Hypothalamus (tissue), 51 donors: ENCODE measurements at places on chromosomes 12 and 14.

GRCh38 chr12:31362115-31362758 lies 36.3 kb upstream of the SINHCAF start:
- no peak for DNase-seq

DNA sequence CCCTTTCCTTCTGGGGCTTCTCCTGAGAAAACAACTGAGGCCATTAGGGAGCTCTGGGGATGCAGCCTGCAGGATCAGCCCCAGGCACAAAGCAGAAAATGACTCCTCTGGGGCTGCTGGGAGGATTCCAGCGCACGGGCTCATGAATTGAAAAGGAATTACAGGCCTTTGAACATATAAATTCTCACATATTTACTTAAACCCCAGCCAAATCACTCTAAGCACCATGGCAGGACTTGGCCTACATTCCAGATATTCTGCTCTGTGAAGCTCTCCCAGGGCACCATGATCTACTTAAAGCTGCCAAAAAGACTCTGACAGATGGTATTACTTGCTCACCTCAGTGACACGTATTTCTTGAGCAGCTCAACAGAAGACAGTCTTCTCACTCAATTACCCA lies 87.2 kb downstream of the ZFC3H1 start:
- no peak for DNase-seq

DNA sequence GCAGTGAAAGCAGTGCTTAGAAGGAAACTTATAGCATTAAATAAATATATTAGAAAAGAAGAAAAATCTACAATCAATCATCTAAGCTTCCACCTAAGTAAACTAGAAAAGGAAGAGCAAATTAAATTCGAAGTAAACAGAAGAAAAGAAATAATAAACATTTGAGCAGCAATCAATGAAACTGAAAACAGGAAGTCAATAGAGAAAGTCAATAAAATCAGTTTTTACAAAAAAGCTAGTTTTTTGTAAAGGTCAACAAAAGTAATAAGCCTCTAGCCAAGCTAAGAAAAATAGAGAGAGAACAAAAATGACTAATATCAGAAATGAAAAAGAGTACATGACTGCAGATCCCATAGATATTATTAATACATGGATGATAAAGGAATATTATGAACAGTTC lies 34.2 kb upstream of the KTN1 start:
- DNase-seq, result no peak

- DNase-seq, result no peak
These were observed 10.8 kb upstream of the RBMS2 start for GRCh38 chr12:56510786-56511185.

GRCh38 chr12:39047539-39048262 lies 142.3 kb upstream of the CPNE8 start:
- DNase-seq, result no peak

DNA sequence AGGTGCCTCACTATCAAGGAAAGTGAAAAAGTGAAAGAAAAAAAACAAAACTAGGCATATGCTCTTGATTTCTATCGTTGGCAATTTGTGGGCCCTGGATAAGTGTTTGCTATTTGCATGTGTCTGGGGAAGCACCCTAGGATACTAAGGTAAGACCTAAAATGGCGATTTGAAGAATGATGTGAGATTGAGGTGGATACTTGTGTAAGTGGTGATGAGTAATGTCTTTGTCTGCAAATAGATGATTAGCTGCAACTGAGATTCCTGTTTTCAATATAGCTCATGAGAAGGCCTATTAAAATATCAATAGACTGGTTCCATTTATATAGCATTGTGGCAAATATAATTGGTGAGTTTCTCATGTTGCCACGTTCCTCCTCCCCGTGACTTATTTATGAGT lies 261.7 kb downstream of the NEDD1 start:
- DNase-seq, result no peak

DNA sequence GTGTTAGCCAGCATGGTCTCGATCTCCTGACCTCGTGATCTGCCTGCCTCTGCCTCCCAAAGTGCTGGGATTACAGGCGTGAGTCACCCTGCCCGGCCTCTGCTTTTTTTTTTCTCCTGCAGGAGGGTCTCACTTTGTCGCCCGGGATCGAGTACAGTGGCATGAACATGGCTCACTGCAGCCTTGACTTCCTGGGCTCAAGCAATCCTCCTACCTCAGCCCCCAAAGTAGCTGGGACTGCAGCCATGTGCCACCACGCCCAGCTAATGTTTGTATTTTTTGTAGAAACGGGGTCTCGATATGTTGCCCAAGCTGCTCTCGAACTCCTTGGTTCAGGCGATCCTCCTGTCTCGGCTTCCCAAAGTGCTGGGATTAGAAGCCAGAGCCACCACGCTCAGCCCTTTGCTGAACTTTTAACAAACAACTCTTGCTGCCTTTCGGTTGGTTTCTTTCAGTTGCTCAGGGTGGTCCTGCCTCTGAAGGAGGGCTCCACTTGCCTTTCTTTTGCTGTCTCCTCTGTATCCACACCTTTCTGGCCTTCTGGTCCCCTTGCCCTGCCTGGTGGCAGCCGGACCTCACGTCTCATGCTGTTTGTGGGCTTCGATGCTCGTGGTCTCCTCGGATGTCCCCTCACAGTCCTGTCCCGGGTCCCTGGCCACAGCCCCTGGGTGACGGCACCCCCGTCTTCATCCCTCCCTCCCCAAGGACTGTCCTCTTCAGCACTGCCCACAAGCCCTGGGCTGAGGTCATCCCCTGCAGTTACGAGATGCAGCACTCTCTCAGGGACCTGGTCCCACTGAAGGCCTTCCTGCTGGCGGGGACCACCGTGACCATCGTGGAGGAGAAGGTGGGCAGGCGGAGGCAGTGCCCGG lies 3.8 kb upstream of the B3GNT4 start:
- no peak for DNase-seq

DNA sequence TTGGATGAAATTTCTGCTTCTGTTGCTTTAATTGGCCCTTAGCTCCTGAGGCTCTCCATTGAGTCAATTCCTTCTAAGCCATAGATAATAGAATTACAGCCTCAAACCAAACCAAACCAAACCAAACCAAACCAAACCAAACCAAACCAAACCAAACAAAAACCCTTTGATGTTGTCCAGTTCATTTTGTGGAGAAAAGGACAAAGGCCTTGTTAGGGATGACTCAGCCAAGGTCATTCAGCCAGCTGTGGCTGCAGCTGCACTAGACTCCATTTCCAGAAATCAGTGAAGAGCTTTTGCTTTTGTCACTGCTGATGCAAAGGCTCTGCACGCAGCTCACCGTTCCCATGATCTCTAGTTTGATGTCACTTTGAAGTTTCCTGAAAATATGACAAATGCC lies 82.2 kb upstream of the RMST start:
- DNase-seq, result no peak

DNA sequence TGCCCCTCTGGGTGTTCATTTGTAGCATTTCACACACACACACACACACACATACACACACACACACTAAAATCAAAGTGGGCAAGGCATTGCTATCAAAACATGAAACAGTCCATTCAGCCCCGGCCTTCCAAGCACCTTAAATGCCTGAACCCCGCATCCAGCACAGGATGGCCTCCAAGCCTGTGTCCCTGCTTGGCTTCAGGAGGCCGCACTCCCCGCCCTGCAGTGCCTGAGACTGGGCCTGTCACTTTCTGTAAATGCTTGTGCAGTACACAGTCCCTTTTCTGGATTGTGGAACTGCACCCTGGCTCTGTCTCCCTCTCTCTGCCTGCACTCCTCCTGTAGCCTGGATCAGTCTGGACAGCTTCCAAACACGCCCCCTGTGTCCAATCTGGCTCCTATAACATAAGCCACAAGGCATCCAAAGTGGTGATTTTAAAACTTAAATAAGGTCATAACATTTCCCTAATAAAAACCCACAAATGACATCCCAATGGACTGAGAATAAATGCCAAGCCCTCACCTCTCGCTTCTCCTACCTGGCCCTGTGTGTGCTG lies 972.2 kb upstream of the TMEM132C start:
- no peak for DNase-seq

DNA sequence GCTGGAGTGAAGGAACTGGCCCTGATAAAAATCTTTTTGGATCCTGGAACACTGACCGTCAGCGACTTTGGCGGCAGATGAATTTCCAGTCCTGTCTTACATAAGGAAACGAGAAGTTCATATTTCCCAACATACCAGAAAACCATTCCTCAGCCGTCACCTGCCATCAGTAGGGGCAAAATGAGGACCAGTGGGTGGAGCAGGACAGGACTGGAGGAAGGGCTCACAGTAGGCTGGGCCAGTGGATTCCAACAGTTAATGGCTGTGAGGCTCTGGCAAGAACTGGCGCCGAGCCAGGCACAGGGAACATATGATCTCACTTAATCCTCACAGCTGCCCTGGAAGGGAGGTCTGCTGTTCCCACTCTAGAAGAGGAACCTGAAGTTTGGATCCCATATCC lies 67.2 kb upstream of the FAM181A start:
- no peak for DNase-seq

DNA sequence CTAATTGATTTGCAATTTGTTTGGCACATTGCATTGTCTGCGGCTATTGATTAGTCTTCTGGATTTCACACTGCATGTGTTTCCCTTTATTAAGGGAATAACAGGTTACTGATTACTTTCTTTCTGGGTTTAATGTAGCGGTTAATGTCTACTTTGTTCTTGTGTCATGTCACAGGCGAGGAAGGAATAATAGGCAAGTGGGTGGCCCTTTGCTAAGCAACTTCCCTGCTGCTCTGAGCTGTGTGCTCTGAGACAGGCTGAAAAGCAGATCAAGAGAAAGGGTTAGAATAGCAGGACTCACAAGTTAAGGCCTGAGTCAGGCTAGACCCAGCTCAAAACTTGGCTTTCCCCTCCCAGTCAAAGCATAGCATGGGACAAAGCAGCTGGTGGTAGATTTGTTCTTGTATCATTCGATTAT lies 77.2 kb downstream of the NKX2-1 start:
- DNase-seq, result no peak

DNA sequence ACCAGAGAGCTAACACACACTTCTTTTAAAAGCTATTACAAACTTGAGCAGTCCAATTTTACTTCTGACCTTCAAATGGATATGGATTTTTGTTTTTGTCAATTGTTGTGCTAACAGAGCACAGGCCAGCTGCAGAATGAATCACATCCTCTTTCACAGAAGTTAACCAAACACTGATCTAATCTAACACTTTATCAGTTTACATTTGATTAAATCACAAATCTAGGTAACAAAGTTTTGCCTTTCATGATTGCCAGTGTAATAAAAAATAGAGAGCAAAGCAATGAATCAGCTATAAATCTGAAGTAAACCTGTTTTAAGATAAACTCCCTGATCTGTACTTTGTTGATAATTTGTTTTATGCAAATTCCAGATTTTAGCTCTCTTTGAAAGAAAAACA lies 273.1 kb upstream of the RGS6 start:
- DNase-seq, result no peak

GRCh38 chr12:54019091-54019811 lies 9.0 kb upstream of the HOXC6 start:
- no peak for DNase-seq

GRCh38 chr12:89339526-89339925 lies 12.8 kb downstream of the DUSP6 start:
- no peak for DNase-seq

DNA sequence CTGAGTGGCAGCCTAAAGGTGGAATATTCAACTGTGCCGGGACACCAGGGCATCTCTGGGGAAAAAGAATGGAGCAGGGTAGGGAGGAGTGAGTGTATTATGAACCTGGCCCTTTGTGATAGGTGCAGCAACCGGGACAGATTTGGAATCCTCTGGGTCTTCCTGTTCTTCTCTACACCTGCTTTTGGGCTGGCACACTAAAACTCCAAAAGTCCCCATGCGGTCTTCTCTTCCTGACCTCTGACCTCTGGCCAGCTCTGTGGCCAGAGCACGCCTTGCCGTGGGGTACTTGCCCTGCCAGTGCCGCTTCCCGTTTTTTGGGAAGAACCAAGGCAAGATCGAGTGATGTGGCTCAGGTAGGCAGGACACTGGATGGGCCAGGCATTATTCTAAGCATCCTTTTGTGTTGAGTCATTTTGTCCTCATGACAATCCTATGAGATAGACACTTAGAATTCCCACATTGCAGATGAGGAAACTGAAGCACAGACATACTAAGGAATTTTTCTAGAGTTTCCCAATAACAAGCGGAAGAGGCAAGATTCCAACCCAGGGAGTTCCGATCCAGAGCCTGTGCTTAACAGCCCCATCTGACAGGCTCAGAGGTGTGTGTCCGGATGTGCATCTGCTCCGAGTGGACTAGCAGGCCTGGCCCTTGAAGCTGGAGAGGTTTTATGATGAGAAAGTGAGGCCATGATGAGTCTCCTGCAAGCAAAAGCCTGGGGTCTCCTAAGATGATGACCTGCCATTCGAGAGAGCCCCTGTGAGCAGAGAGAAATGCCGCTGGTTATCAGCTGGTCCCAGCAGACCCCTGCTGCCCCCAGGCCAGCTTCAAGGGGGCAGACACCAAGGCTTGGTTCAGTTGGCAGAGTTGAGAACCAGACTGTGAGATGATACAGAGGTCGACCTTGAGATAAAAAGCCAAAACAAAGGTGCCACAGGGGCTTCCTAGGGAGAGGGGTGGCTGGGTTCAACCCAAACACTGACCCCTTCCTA lies 67.9 kb upstream of the ESRRB start:
- DNase-seq, result no peak

- no peak for DNase-seq
These were observed 513.0 kb downstream of the DIO2 start for GRCh38 chr14:79698298-79698711.

- no peak for DNase-seq
These were observed 480.8 kb downstream of the RERGL start for GRCh38 chr12:17609153-17609552.

DNA sequence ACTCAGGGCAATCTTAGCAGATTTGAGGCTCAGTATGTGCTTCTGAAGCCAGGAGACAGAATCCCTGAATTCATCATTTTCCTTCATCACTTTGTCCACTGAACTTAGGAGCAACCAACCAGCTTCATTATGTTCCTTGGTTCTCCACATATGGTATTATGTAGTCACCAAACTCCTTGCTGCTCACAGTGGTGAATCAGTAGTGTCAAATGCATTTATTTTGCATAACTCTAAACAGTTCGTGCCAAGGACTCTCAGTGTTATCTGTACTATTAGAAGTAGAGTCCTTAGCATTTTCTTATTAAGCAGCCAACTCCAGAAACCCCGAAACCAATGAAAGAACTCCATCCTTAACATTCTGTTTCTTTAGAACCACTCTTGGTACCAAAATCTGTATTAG lies 466.9 kb upstream of the RGS6 start:
- DNase-seq, result no peak

DNA sequence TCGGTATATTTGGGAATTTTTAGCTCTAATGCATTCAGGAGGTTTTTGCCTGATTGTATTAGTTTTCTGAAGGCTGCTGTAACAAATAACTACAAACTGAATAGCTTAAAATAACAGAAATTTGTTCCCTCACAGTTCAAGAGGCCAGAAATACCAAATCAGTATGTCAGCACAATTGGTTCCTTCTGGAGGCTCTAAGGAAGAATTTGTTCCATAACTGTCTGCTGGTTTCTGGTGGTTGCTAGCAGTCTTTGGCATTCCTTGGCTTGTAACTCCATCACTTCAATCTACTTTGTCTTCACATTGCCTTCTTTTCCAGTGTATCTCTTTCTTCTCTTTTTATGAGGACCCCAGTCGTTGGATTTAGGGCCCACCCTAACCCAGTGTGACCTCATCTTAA lies 21.3 kb downstream of the TMTC3 start:
- DNase-seq, result no peak
